HT1080 (cell line): ENCODE measurements at places on chromosomes 4 and X.

- no peak for DNase-seq
These were observed 24.1 kb upstream of the PI4K2B start for GRCh38 chr4:25209702-25210101.

- DNase-seq: no peak
These were observed 35.9 kb downstream of the SLC9A6 start for GRCh38 chrX:136021160-136021559.

- no peak for DNase-seq
These were observed 25.7 kb downstream of the SGMS2 start for GRCh38 chr4:107850438-107850837.

DNA sequence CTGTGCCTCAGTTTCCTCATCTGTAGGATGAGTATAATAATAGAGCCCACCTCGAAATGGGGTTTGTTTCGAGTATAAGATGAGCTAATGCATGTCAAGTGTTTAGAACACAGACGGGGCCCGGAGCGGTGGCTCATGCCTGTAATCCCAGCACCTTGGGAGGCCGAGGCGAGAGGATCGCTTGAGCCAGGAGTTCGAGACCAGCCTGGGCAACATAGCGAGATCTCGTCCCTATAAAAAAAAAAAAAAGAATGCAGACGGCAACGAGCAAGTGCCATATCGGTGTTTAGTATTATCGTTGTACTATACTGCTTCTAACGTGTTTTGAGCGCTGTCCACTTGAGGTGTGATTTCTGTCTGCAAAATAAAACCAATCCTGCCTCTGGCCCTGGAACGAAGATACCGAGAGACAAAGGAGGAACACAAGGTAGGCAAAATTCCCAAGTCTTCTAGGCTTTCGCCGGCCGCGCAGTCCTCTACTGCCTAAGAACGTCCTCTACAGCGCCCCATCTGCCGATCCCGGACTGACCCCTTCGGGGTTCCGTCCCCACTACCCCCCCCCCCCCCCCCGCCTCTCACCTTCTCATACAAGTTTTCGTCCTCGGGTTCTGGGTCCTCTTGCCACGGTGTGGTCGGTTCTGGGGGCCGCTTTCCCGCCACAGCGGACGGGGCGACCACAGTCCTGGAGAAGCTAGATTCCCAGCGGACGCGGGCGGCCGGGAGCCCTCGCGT lies 442 bp downstream of the NDUFB11 start:
- DNase-seq: no peak
